ENCODE measurements at places on chromosomes 1 and 21.

- no peak for DNase-seq
Measured at GRCh38 chr1:152034654-152035538, 1.9 kb downstream of the S100A11 start.

- DNase-seq: no peak
Measured at GRCh38 chr1:236508593-236509027, 15.2 kb upstream of the LGALS8 start.

GRCh38 chr1:201703621-201704438 lies 125.1 kb upstream of the IPO9 start:
- DNase-seq: no peak

GRCh38 chr1:230857077-230857476 lies 11.2 kb downstream of the C1orf198 start:
- DNase-seq: no peak

GRCh38 chr21:31161157-31161556 lies 122.9 kb upstream of the KRTAP19-8 start:
- no peak for DNase-seq

- DNase-seq: no peak
Measured at GRCh38 chr1:102967786-102968185, 140.5 kb downstream of the COL11A1 start.

DNA sequence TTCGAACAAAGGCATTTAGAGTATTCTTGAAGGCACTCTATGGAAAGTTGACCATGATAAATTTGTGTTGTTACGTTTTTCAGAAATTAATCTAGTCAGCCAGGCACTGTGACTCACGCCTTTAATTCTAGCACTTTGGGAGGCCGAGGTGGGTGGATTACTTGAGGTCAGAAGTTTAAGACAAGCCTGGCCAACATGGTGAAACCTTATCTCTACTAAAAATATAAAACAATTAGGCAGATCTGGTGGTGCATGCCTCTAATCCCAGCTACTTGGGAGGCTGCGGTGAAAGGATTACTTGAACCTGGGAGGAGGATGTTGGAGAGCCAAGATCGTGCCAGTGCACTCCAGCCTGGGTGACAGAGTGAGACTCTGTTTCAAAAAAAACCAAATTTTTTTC lies 130.6 kb upstream of the BRINP3 start:
- no peak for DNase-seq

DNA sequence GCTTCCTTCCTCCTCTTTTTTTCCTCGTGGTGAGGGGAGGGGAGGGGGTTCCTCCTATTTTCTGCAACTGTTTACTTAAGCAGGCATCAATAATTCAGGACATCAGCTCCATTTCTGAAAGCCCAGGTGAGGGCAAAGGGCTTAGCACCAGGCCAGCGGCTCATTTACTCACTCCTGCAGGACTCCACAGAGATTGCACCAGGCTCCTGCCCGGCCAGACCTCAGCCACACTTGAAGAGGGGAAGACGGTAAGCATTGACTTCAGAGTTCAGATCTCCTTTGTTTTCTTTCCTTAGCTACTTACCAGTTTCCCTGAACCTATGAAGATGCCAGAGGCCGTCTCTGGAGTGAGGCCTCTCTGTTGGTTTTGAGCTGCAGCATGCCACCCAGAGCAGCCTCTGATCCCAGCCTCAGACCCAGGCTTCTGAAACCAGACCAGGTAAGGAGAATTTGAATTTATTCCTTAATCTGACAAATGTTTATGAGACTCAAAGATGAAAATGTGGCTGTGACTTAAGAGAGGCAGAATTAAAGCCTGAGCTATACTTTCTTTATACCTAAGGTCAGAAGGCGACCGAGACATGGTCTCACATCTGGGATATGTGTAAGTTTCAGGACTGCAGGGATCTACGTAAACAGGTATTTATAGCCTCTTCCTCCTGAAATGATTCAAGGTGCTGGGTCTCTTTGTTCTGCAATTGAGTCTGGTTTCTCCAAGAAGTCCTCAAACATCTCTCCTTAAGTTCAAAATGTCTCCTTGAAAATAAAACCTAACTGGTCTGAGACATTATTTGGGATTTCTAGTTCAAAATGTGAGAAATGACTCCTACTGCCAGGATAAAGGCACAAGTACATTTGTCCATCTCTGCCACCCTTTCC lies 272.5 kb upstream of the RUNX1 start:
- no peak for DNase-seq

- DNase-seq: no peak
Measured at GRCh38 chr1:236018885-236019453, 45.9 kb downstream of the NID1 start.

- no peak for DNase-seq
Measured at GRCh38 chr1:18603212-18603852, 27.3 kb upstream of the PAX7 start.

DNA sequence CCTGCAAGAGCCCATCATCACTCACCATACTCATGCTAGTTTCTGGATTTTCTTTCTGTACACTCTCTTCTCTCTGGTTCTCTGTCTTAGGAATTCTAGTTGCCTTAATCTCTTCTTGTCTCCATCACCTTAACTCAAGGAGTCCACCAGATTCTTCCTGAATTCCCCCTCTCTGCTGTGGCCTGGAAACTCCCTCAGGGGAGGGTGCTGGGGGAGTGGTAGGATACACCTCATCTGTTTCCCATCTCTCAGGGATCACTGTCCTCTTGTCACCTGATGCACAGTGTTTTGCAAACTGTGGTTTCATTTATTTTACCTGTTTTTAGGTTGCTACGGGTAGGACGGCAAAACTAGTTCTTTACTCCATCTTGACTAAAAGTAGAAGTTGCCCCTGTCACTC lies 6.6 kb upstream of the GNG12 start:
- no peak for DNase-seq

DNA sequence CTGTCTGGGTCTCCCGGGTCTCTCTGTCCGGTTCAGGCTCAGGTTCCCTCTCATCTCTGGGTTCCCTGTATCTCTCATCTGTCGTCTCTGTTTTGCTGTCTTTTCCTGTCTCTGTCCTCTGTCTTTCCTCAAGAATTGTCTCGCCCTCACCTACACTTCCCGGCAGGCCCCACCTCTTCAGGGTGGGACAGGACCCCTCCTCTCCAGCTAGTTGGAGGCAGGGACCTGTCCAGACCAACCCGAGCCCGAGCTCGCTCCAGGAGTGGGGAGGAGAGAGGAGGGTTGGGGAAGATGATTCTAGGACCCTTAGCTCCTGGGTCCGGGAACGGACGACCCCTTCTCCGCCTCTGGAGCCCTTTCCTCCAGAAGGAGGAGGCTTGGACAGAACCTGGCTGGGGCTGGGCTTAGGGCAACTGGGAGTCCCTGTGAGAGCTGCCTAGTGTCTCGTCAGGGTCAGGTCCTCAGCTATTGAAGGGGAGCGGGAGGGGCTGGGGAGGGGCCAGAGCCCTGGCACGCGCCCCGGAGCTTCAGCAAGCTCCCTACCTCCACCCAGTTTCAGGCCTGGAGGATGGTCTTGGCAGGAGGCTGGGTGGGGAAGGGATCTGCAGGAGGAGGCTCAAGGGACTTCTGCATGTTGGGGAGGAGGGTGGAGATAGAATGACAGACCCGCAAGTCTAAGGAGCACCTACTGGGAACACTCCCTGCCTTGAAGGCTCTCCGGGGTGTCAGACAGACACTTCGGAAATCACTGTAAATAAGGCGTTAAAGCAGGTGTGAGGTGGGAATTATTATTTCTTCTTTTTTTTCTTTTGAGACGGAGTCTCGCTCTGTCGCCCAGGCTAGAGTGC lies 26.3 kb upstream of the EPB41 start:
- no peak for DNase-seq

DNA sequence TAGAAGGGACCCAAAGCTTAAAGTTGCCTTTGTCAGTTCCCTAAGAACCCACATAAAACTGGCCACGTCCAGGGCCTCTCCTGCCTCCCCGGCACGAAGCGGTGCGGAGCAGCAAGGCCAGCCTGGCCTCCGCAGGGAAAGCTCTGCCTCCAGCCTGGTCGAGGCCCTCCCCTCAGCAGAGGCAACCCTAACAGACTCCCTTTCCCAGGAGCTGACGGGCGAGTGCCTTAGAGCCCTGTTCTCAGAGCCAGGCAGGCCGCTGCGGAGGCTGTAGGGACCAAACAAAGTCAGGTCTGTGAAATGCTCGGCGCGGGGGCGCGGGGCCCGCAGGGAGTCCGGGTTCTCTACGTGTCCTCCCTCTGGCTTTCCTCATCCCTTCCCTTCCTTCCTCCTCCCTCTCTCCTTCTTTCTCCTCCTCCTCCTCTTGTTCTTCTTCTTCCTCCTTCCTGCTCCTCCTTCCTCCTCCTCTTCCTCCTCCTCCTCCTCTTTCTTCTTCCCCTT lies 40.7 kb downstream of the RIPK4 start:
- no peak for DNase-seq

GRCh38 chr21:33755354-33755753 lies 113.1 kb downstream of the ITSN1 start:
- no peak for DNase-seq

DNA sequence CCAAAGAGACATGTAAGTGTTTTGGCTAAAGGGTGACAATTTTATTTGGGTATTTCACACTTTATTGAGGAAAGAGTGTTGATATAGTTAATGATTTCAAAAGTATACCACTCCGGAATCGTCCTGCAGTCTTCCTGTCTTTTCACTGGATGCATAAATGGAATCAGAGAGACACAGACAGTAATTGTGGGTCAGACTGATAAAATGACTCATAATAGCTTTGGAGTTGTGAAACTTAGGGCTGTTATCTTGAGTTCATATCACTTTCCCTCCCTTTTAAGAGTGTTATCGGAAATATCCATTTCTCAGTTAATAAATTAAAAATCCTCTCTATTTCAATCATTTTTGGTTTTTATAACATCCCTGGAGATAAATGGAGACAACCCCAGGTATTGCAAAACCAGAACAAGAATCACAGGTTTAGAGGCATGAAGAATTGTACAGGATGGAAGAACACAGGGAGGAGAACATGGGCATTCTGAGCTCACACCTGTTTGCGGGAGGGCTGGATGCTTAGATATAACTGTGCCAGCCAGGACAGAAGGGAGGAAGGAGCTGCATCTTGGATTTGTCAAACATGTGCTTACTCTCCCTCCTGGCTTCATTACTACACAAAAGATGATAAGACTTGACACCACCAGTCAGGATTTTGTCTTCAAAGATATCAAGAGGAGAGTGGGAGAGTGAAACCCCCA lies 185.4 kb downstream of the LMO4 start:
- DNase-seq: no peak

DNA sequence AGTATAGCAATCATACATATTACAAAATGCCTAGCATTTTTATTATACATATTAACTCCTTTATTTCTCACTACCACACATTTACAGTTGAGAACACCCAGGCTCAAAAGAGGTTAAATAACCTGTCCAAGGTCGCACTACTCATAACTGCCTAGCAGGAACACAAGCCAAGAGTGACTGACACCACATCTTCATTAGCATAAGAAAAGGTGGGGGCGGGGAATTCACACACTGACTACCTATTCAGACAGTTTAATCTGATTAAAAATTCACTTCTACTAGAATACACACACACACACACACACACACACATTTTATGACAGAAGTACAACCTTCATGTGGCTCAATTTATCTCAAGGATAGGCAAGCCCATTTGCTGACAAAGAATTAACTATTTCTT lies 77.8 kb upstream of the CACHD1 start:
- no peak for DNase-seq

DNA sequence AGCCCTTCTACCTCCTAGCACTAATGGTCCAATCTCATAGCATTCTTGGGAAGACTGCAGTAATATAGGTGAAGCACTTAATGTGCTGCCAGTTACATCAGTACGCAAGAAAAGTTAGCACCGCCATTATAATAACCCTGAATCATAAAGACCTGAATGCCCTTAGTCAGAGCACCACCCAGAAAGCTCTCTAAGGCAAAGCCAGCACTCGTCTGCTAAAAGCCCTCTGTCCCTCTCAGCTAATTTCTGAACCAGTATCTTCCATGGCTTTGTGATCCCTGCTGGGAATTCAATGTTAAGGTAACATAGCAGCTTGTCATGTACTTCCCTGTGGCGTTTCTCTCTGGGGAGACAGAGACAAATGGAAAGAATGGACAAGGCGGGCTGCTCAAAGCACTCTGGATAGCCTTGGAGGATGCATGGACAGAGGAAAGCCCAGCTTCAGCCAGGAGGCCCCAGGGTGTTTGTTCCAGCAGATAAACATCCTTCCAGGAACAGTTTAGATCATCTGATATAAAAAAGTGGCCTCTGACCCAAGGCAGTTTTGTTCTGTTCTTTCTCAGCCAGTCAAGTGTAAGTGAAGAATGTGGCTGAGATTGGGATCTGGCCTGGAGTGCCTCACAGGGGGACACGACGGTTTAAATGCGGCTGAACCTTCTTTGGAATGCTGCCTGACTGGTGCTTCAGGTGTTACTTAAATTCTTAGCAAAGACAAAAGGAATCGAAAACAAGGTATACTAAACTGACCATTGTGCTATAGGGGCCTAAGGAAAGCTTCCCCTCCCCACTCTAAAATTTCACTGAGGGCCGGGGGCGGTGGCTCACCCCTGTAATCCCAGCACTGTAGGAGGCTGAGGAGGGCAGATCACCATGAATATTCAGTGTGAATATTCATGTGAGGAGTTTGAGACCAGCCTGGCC lies 58.1 kb upstream of the VTCN1 start:
- no peak for DNase-seq

- no peak for DNase-seq
Measured at GRCh38 chr21:17848228-17848627, 29.1 kb upstream of the C21orf91 start.

DNA sequence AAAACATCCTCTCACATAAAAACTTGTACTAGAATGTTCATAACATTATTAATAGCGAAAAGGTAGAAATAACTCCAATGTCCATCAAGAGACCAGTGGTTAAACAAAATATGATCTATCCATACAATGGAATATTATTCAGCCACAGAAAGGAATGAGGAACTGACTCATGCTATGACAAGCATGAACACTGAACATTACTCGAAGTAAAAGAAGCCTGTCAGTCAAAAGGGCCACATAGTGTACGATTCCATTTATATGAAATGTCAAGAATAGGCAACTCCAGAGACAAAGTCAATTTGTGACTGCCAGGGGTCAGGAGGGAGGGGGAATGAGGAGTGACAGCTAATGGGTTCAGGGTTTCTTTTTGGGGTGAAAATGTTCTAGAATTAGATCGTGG lies 2.3 kb downstream of the VPS26C start:
- DNase-seq: no peak

DNA sequence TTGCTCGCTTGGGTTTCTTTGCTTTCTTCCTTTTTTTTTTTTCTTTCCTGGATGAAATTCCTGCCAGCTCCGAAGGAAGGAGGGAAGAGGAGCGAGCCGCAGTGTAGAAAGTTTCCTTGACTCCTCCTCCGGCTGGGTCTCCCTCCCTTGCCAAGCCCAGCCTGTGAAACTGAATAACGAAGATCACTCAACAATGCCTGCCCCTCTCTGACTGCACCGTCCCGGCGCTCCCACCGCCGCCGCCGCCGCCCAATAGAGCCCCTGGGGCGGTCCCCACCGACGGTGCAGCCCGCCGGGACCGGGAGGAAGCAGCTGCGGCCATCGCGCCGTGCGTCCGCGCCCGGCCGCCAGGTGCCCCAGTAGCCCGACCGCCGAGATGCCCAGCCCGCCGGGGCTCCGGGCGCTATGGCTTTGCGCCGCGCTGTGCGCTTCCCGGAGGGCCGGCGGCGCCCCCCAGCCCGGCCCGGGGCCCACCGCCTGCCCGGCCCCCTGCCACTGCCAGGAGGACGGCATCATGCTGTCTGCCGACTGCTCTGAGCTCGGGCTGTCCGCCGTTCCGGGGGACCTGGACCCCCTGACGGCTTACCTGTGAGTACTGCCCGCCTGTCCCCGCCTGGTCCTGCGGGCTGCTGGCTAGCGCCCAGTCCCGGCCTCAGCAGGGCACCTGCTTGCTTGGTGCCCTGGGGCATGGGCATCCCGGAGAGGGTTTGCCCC lies at the start of gene LGR6:
Gene LGR6, plus strand, starts transcription at position 186 of the 714 bp plus-strand sequence. Its CDS starts 191 bp downstream, at position 377.
- no peak for DNase-seq
